ENCODE measurements at places on chromosomes 4 and X.
A peak's percentile ranks its signal among the peaks of the same experiment; 100 is the strongest.

DNA sequence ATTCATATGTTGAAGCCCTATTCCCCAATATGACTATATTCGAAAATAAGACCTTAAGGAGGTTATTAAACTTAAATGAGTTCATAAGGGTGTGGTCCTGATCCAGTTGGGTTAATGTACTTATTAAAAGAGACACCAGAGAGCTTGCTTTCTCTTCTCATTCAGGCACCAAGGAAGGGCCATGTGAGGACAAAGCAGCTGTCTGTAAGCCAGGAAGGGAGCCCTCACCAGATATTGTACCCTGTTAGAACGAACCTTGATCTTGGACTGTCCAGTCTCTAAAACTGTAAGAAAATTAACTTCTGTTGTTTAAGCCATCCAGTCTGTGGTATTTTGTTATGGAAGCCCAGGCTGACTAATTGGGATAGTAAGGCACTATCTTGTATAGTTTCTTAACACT lies 9.1 kb upstream of the YTHDC1 start:
- no peak for DNase-seq

- DNase-seq: no peak
These were observed 5.2 kb upstream of the F11 start for GRCh38 chr4:186260504-186261448.

DNA sequence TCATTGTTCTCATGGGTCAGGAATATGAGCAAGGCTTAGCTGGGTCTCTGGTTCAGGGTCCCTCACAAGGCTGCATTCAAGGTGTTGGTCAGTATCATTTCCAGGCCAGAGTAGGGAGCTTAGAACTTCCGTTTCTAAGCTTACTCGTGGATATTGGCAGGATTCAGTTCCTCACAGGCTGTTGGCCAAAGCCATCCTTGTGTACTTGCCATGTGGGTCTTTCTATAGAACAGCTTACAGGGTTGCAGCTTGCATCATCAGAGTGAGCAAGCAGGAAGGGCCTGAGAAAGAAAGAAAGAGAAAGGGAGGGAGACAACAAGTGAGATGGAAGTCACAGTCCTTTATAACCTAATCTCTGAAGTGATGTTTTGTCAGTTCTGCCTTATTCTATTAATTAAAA lies 5.1 kb upstream of the LIMCH1 start:
- peak; percentile 33 for DNase-seq

DNA sequence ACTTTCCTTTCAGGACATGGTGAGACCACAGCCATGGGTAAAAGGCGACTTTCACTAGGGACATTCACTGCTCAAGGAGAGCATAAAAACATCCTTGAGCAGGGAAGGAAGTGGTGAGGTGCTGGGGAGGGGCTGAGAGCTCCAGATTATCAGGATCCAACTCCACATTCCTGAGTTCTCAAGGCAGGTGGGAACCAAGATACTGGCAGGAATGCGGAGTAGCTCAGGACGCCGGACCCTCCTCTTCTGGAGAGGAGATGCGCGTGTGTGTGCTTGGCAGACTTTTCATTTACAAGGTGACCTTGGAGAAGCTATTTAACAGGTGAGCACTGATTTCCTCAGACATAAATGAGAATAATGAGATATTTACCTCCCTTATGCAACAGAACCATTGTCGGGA lies 41.3 kb upstream of the TXK start:
- no peak for DNase-seq

GRCh38 chrX:108439426-108439942 lies at the start of gene COL4A5:
Gene COL4A5, plus strand, starts transcription at chrX:108439838. Its CDS starts 288 bp downstream, at chrX:108440126.
- DNase-seq: peak; percentile 94

DNA sequence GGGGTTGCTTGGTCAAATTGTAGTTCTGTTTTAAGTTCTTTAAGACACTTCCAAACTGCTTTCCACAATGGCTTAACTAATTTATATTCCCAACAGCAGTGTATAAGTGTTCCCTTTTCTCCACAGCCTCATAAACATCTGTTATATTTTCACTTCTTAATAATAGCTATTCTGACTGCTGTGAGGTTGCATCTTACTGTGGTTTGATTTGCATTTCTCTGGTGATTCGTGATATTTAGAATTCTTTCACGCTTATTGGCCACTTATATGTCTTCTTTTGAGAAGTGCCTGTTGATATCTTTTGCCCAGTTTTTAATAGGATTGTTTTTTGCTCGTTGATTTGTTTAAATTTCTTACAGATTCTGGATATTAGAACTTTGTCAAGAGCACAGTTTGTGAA lies 278.6 kb upstream of the ITM2A start:
- no peak for DNase-seq

DNA sequence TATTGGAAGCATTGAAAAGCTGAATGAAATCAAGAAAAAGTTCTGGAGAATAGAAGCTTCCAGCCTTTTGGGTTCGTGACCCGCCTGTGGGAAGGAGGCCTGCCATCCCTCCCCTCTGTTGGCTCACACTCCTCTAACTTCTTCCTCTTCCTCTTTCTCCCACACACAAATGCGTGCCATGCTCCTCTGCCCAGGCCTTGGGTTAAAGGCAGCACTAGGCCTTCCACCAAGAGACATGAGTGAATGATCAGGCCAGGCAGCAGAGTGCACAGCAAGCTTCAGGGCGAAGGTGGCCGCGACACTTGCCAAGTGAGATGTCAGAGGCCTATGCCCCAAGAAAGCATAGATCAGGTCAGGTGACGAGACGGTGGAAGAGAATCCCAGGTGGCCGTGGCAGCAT lies 38.4 kb downstream of the FAM193A start:
- no peak for DNase-seq

- DNase-seq: no peak
These were observed 97.7 kb downstream of the DNAAF6 start for GRCh38 chrX:107304141-107304540.

DNA sequence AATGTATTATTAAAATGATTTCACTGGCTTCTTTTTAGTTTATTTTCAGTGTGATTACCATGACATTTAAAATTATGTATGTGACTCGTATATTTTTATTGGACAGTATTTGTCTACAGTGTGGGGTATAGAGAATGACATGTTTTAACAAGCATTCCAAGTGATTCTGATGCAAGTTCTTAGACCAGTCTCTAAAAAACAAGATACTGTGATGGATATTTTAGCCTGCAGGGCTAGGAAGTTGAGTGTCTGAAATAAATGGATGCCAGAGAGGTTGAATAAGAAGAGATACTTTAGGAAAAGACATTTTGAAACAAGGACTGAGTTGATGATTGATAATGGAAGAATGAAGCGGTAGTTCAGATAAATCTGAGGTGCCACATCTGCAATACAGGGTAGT lies 3.5 kb upstream of the MAD2L1 start:
- DNase-seq: peak; percentile 37

DNA sequence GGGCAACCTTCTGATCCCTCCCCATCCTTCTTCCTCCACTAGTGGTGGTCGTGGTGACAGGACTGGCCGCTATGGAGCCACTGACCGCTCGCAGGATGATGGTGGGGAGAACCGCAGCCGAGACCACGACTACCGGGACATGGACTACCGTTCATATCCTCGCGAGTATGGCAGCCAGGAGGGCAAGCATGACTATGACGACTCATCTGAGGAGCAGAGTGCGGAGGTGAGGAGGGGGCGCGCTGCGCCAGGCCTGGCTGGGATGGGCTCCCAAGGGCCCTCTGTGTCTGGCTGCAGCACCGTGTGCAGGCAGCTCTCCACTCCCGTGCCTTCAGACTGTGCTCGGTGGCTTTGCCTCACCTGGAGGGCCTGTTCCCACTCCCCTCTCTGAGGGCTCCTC lies 24.3 kb downstream of the RBM10 start:
- DNase-seq: no peak

GRCh38 chr4:155248002-155248896 lies 39.8 kb downstream of the NPY2R start:
- no peak for DNase-seq

- DNase-seq: peak; percentile 84
These were observed 59.7 kb downstream of the SH3BGRL start for GRCh38 chrX:81261576-81261975.

- DNase-seq: peak; percentile 25
These were observed 40.0 kb upstream of the ARSJ start for GRCh38 chr4:114019276-114019968.

DNA sequence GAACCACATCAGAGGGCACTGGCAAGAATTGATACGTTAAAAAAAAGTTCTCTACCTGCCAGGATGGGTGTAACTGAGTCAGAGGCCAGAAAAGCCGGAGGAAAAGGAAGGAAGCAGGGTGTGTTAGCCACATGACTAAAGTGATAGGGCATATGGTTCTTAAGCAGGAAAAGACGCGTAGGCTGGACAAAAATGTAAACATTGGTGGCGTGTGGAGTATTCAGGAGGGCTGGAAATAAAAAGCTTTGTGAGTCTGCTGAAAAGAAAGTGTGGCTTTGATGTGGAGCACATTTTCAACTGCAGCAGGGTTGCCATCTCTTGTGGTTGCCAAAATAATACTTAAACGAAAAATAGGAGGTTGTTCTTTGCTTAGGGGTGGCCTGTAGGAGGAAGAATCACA lies 186.5 kb upstream of the RPL34 start:
- DNase-seq: peak; percentile 68

DNA sequence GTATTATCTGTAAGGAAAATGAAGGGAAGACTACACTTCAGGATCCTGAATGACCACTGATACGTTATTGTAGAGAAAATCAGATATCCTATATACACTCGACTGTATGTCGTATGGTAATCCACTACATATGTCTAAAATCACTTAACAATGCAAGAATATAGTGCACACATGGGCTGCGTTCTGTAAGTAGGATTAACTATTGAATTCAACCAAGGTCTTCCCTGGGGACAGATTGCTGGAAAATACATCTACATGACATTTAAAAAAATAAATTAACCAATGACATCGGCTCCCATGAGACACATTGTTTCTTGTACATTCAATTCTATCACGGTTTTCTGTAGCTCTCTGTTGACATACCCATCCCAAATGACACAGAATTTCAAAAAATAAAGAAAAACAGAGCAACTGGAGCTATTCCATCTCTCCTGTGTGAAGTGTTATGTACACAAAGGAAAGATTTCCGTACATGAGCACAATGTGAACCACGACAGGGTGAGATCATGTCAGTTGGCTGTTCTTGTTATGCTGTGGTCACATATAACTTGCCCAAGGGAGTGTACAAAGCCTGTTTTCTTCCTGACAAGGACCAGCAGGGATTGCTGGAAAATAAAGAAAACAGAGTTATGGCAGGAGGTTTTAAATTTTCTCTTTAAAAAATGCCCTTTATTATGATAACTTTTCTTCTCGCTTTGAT lies 6.1 kb downstream of the ENOX2 start:
- DNase-seq: peak; percentile 40

DNA sequence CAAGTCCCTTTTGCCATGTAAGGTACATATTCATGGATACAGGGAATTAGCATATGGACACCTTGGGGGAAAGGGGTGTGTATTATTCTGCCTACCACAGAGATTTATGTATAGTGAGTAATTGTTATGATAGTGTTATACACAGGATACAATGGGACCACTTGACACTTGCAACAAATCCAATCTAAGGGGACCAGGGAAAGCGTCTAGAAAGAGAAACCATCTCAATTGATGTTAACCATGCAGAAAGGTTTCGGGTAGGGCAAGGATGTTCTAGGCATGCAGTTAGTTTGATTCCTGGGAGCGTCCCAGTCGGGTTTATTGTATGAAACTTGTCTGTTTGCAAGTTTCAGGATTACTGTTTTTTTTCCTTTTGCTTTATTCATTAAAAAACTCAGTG lies 34.2 kb downstream of the MMRN1 start:
- DNase-seq: no peak

DNA sequence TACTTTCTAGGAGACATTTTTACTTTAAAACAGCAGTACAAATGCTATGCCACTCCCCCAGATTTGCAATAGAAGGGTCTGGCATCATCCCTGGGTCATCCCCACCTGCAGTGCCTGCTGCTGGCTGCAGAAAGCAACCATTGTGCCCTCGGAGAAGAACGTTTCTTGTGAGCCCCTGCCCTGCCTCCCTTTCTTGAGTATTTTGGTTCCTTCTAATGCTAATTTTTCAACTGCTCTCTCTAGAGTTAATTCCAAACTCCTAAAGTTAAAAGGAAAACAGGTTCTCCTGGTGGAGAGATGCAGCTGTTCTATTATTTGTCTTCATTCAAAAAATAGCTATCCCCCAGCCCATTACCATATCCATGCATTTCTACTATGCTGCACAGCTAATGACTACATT lies 107.1 kb downstream of the IDS start:
- DNase-seq: no peak

GRCh38 chr4:77120886-77121508 lies 36.0 kb upstream of the CCNG2 start:
- no peak for DNase-seq

DNA sequence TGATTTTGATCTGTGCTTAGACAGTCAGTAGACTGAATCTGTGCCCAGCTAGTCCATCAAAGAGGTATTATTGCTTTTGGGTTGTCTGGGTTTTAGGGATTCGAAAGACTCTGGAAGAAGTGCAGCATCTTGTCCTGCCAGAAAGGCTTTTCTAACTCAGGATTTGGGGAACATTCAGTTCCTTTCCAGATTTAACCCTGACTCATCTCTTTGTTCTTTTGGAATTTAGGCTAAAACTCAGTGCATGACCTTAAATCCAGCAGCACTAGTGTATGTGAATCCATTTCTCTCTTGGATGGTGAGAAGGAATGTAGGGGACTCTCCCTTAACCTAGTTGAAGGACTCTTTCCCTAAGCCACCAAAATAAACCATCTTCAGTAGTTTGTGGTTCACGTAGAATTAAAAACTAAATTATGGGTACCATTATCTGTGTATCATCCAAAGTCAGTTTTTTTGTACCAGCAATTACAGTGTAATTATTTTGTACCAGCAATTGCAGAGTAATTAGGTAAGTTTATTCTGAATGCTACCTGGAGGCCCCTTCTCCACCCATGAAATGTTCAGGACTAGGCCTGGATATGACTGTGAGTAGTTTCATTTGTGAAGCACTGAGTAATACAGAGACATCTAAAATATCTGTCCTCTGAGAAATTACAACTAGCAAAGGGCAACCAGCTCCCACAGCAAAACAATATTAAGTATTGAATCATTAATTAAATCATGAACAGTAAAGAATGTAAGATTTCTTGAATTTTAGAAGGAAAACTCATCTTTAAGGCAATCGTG lies 384.0 kb downstream of the TMA16 start:
- DNase-seq: peak; percentile 12

- DNase-seq: no peak
These were observed 784.3 kb downstream of the ADGRL3 start for GRCh38 chr4:61984260-61984909.

DNA sequence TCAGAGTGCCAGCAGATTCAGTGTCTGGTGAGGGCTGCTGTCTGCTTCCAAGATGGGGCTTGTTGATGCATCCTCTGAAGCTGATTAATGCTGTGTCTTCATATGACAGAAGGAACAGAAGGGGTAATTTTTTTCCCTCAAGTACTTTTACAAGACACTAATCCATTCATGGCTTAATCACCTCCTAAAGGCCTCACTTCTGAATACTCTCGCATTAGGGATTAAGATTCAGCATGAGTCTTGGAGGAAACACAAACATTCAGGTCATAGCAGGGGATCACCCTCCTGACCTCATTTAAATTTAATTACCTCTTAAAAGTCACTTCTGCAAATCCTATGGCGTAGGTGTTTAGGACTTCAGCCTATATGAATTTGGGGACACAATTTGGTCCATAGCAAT lies 1145.5 kb upstream of the PCDH10 start:
- no peak for DNase-seq

- DNase-seq: no peak
These were observed 998.8 kb downstream of the GLUD2 start for GRCh38 chrX:122046226-122046625.
